GM12864 (cell line): ENCODE measurements at places on chromosomes 5 and 9.

DNA sequence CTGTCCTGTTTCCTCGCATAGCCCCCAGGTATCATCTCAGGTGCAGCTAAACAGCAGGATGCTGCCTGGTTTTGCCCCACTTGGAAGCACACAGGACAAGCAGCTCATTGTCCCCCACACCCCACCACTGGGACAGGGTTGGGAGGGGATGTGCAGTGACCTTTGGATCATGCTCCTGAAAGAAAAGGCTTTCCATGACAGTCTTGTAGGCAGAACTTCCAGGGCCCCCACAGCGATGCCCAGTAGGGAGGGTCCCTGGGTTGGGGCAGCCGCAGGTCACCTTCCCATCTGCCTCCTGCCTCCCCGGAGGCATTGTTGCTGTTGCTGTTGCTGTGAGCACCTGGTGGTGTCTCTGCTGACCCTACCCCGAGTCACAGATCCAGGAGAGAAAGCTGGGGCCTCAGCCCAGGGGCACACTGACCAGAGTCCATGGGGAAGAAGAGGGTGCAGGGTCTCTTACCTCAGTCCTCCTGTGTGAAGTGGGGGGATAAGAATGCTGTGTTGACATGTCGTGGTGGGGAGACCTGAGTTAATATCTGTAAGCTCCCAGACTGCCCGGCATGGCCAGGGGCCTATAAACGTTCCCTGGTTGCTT lies 8.5 kb downstream of the CEP72 start:
- DNase-seq = no peak

- DNase-seq = no peak
Observed at GRCh38 chr5:32098291-32098690, 75.8 kb downstream of the GOLPH3 start.

DNA sequence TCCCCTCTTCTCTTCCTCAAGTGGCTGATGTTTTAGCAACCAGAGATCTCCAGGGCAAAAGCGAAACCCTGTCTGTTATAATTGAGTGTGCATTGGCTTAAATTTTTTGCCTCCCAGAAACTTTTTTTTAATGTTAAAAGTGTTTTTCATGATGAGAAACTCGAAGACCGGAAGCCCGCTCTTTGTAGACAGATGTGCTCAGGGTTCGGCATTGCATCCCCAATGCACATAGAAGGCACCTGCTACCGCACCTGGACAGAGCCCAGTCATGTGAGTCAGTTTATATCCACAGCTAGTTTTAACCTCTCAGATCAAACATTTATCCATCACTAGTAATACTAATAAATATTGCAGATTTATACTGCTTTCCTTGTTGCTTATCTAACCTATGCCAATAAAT lies 19.5 kb upstream of the NADK2 start:
- no peak for DNase-seq

GRCh38 chr5:154590093-154590724 lies 112.2 kb upstream of the HAND1 start:
- no peak for DNase-seq

DNA sequence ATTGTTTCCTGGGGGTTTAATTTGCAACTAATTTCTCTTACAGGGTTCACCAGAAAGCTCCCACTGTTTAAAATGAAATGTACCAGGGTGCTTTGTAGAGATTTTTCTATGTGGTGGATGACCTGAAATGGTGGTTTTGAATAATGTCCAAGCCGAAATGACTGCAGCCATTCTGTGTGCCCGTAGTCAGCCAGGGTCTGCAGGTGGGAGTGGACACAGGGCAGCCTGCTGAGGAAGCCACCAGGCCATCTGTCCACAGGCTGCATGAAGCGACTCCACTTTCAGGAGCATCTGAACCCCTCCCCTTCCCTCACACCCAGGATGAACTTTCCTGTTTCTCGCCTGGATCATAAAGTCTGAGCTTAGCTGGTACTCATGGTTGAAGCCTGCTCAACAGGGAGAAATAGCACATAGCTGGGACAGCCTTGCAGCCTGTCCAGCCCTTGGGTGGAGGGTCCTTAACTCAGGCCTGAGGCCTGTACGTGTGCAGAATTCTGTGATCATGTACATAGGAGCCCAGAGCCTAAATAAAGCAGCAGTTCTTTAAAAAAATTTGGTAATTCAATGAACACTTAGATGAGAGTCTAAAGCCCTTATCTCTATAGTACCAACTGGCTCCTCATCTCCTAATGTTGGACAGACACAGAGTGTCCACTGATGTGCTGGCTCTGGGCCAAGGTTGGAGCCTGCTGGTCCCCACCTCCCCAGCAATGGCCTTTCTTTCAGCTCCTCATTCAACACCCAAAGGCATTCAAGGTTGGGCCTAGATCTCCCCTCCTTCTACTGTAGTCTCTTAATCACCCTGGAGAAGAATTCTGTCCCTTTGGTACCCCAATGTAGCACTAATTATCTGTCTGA lies 72.8 kb downstream of the SHB start:
- no peak for DNase-seq

DNA sequence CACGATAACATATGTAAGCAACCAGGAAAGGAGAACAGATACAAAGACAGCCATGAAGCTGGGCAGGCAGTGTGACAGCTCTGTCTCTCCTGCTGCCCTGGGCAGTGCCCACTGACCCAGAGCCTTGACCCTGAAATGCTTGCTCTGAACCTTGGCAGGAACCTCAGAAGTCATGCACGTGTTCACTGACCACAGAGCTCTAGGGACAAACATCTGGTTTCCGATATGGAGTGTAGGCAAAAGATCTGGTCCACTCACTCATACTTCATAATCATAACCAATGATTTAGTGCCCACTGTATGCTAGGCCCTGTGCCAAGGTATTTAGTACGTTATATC lies 102.6 kb downstream of the FSTL4 start:
- no peak for DNase-seq

- DNase-seq = no peak
Observed at GRCh38 chr5:162288647-162289296, 221.2 kb downstream of the GABRG2 start.

DNA sequence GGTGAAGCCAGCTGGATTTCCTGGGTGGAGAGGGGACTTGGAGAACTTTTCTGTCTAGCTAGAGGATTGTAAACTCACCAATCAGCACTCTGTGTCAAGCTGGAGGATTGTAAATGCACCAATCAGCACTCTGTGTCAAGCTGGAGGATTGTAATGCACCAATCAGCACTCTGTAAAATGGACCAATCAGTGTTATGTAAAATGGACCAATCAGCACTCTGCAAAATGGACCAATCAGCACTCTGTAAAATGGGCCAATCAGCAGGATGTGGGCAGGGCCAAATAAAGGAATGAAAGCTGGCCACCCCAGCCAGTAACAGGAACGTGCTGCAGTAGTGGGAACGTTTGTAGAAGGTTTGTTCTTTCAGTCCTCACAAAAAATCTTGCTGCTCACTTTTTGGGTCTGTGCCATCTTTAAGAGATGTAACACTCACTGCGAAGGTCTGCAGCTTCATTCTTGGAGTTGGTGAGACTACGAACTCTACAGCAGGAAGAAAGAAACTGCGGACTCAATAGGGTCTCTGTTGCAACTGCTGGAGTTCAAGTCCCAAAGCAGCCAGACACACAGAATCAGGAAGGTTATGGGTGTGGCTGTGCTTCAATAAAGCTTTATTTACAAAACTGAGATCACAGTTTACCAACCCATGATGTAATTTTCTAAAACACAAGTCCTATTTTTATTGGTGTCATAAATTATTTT lies 145.7 kb upstream of the ERCC6L2 start:
- DNase-seq = no peak

DNA sequence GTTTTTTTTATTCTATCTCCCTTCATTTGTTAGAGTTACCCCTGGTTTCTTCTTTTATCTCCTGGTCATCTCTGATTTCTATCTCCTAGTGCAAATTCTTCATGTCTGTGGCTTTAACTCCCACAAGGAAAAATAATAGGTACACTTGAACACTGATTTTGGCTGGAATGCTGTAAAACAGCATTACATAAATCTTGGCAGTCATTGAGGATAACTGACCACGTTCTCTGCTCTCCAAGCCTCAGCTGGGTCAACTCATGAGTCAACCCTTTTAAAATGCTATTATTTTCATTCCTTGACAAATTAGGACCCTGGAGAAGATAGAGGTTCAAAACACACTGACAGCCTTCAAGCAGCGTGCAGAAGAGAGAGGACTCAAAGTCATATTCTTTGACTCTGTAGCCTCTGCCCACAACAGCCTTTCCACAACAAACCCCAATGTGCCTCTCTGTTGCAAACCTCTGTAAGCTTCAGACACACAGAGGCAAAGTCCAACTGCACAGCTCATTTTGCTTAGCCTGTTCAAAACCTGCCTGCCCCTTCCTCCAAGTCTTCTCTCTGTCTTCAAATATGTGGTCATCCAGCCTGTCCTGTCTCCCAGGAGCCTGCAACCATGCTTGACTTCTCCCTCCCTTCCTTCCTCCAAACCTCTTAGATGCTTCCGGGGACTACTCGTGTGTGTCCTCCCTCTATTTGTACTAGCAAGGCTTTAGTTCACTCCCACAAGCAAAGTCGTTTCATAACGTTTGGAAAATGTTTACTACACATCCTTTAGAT lies 398.4 kb downstream of the MED10 start:
- no peak for DNase-seq

GRCh38 chr9:91162311-91162710 lies 199.4 kb downstream of the AUH start:
- DNase-seq = no peak

GRCh38 chr9:3880851-3881250 lies 355.1 kb upstream of the RFX3 start:
- no peak for DNase-seq

DNA sequence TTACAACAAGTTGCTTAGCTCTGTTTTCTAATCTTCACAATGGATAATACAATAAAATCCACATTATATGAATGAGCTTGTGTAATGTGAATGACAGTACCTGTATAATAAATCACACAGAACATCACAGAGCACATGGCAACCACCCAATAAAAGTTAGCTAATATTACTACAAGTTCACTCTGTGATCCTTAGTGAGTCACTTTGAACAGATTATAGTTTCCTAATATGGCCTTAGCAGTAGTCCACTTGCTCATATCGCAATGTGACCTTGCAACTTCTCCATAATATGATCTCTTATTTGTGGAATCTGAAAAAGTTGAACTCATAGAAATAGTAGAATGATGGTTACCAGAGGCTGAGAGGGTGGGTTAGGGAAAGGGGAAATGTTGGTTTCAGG lies 361.3 kb downstream of the PTPRD start:
- no peak for DNase-seq

- DNase-seq = no peak
Observed at GRCh38 chr9:6968271-6968670, 210.5 kb downstream of the KDM4C start.

DNA sequence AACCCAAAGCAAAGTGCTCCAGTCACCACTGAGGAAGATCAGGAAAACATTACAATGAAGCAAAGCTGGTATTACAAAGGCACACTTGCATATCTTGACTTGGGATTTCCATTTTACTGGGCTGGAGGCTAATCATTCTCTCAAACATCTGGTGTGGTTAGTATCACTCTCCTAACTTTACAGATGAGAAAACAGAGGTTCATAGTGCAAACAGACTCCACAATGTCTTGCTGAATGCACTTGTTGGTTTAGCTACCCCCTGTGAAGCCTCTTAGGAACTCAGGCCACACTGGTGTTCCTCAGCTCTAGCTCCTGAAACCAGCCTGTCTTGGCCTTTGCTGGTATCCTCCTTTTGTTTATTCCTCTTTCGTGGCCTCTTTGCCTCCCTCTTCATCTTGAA lies 29.5 kb upstream of the SMAD5 start:
- DNase-seq = no peak

DNA sequence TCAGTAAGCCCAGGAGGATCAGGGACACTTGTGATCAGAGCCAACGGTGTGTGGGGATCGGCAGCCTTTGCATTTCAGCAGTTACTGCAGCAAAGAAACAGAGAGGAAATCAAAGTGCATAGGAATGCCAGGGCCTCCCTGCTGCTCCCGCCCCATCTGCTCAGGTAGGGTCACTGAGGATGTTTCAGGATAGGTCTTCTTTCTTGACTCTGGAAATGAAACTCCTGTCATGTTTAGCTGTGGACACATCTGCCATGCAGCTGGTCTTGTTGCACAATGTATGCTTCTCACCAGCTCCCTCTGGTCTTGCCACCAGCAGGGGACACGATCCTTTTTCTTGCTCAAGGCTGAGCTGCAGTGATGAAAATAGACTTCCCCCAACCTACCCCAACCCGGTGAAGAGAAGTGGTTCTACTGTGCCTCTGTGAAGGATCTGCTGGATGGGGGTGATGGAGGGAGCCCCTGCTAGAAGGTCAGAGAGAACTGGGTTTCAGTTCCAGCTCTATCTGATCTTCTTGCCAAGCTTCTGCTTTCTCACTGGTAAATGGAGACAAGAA lies 185.2 kb upstream of the KLF4 start:
- DNase-seq = no peak

GRCh38 chr5:90680921-90681563 lies 122.4 kb downstream of the ADGRV1 start:
- DNase-seq = no peak

- no peak for DNase-seq
Observed at GRCh38 chr9:134405527-134405926, 79.3 kb downstream of the RXRA start.

DNA sequence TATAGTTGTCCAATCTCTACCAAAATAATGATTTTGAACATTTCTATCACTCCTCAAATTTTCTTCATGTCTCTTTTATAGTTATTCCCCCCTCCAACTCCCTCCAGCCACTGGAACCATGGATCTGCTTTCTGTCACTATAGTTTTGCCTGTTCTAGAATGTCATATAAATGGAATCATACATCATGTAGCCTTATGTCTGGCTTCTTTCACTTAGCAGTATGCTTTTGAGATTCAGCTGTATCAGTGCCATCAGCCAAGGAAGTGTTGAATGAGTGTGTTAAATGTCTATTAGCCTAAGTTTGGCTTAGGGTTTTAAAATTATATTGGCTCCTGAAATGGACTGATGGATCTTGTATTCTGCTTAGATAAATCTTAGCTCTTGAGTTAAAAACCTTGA lies 36.0 kb downstream of the UBE2D2 start:
- no peak for DNase-seq

GRCh38 chr9:119153402-119153801 lies 215.8 kb downstream of the BRINP1 start:
- no peak for DNase-seq

GRCh38 chr5:138595180-138595795 lies 20.1 kb upstream of the HSPA9 start:
- no peak for DNase-seq

- DNase-seq = no peak
Observed at GRCh38 chr5:135569755-135570452, 8.9 kb downstream of the CXCL14 start.

DNA sequence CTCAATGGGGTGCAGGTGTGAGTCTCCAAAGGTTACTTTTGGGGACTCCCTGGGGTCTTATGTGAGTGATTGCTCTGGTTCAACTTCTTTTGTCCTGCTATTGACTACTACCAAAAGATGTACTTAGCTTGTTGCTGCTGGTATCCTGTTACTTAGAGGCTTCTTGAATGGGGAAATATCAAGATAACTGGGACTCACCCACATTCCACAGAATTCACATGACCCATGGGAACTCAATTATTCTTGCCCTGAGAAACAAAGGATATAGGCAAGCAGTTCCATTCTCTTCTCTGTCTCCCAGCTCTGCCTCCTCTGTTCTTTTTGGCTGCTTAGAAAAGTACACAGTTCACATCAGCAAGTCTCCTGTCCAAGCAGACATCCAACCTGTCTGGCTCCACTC lies 105.9 kb downstream of the UNC13B start:
- no peak for DNase-seq
